Stimulated activated CD8-positive, alpha-beta memory T cell treated with anti-CD3 and anti-CD28 coated beads, Interleukin-4, amount 100 ng/mL, for 1 hour (primary cell): ENCODE measurements at places on chromosomes 4 and X.
A peak's percentile ranks its signal among the peaks of the same experiment; 100 is the strongest.

- no peak for DNase-seq
Measured at GRCh38 chr4:136032391-136032790, 1499.9 kb downstream of the PCDH18 start.

GRCh38 chrX:11702965-11703631, 37.4 kb upstream of the ARHGAP6 start:
- no peak for DNase-seq

DNA sequence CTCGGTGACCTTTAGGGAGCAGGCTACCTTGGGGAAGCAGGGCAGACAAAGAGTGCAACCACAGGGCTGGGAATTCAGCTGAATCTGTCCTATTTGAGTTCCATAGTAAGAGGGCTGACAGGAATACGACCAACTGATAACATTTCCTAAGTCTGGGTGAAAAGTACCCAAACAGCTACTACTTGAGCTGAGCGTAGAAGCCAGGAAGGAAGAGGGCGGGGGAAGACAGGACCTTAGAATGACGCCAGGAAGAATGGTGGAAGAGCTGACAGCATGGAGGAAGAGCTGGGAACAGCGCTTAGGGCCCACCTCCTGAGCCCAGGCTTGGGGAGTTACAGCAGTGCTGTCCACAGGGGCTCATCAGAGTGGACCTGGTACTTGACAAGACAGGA, 14.4 kb downstream of the MECP2 start:
- no peak for DNase-seq

GRCh38 chr4:87366521-87367162, 24.3 kb downstream of the HSD17B11 start:
- DNase-seq, result no peak

GRCh38 chr4:150867148-150867547, 147.9 kb downstream of the LRBA start:
- DNase-seq, result no peak

DNA sequence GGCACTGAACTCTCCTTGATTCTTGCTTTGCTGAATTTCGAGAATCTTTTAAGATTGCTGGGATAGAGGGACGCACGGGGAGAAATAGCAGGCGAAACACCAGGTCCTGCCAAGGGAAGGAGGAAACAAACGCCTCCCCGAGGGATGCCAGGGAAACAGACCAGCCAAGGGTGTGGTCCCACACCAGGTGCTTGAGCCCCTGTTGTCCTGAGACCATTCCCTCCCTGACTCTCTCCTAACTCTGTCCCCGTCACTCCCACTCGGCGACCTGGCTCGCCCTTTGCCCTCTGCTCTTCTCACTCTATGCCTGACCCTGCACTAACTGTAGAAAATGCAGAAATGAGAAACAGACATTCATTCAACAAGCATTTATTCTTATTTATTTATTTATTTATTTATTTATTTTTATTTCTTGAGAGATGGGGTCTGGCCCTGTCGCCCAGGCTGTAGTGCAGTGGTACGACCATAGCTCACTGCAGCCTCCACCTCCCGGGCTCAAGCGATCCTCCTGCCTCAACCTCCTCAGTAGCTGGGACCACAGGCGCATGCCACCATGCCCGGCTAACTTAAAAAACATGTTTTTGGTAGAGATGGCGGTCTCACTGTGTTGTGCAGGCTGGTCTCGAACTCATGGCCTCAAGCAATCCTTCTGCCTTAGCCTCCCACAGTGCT, 16.2 kb downstream of the CTAG1B start:
- DNase-seq, result no peak

DNA sequence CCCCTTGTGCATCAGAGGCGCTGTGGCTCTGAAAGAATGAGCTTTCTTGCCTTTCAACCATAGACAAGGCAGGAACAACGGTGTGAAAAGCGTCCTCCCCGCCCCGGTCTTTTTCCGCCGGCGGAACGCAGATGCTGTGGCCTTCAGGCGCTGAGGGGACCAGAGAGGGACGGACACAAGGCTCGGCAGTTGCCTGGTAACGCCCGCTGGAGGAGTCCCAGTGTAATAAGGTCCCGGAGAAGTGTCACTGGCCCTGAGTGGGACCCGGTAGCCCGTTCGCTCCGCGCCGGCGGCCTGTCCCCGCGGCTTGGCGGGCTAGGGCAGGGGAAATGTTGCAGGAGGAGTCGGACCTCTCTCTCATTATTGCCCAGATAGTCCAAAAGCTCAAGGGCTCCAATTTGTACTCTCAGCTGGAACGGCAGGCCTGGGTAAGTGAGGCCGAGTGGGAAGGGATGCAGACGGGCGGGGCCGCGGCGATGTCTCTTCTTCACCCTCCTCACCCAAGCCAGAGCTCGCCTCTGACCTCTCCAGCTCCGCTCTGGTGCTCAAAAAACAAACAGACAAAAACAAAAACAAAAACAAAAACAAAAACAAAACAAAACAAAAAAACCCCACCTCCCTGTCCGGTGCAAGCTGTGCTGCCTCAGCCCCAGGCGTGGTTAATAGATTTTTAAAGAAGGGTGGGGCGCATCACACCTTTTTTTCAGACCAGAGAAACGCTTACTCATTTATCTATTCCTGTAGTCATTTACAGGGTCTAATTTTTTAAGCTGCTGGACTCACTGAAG, at the start of gene TBC1D19:
Gene TBC1D19, plus strand, starts transcription at position 220 of the 788 bp plus-strand sequence. Its CDS starts 110 bp downstream, at position 330.
- DNase-seq, result peak; percentile 80

DNA sequence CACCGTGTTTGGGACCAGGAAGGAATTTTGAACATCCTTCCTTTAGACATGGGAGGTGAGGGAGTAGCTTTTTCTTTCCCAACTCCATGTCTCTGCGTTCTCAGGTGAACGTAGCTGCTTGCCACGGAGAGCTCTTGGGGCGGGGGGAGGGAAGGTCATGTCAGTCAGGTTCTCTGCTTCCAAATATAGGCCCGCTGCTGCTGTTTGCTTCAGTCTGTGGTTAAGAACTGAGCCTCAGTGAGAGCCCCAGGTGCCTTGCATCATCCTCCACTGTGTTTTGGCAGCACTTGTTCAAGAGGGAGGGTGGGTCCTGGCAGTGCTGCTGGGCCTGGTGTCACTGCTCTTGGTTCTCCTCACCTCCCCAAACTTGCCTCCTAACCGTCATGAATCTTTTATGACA, 46.5 kb downstream of the HADH start:
- no peak for DNase-seq

DNA sequence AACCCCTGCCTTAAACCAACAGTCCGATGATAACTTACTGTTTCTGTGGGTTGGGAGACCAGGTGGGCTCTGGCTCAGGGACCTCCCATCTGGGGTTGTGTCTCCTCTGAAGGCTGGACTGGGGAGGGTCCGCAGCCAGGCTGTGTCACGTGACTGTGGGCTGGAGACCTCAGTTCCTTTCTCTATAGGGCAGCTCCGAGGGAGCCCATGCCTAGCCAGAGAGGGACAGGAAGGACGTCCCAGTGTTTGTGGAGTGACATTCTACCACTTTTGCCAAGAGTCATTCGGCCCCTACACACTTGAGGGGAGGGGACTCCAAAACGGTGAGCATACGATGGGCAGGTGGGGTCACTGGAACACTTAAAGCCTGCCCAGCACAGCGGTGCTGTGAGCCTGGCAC, 4.5 kb downstream of the PCGF3 start:
- DNase-seq, result no peak

GRCh38 chr4:5054532-5054931, 3.3 kb downstream of the STK32B start:
- no peak for DNase-seq

DNA sequence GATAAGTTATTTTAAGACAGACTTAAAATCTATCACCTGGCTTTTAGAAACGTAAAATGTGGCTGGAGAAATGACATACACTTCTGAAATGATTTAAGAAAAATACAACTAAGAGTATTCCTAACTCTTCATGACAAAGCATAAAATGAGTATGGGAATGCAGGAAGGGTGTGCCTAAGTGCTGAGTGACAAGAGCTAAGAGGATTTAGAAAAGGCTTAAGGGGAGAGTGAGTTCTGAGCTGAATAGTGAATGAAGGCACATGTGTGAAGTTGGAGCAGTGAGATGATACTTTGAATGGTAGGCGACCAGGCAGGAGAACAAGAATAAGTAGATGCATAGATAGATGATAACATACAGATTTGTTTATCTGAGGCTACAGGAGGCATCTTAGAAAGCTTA, 458.3 kb upstream of the TENM3 start:
- DNase-seq, result no peak

GRCh38 chr4:173461170-173461569, 62.3 kb upstream of the SCRG1 start:
- no peak for DNase-seq

GRCh38 chrX:53184836-53185235, 40.2 kb downstream of the KDM5C start:
- no peak for DNase-seq

DNA sequence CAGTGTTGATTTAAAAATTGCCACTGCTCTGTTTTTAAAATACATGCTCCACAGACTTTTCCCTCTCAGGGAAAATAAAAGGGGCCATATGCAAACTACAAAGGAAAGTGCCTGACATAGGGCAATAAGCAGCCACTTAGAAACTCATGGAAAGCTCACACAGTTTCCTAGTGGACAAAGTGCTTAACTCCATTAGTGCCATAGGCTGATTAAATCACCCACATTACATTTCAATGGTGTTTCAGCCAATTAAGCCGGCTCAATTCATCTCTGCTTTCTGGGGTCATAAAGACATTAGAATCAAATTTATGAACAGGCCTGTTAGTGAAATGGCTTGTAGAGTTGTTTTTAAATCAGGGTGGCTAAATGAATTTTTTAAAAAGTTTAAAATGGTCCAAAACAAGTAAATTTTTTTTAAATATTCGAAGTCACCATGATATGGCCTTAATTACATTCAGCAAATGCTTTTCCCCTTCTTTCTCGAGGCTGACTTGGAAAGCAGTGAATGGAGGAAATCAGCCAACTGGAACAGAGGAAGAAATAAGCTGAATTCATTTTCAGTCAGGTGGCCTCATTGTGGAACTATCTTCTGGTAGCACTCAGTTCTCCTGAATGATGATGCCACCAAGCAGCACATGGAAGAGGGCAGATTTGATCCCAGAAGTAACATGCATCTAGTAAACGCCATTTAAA, 2305.1 kb upstream of the AGA start:
- DNase-seq, result no peak

DNA sequence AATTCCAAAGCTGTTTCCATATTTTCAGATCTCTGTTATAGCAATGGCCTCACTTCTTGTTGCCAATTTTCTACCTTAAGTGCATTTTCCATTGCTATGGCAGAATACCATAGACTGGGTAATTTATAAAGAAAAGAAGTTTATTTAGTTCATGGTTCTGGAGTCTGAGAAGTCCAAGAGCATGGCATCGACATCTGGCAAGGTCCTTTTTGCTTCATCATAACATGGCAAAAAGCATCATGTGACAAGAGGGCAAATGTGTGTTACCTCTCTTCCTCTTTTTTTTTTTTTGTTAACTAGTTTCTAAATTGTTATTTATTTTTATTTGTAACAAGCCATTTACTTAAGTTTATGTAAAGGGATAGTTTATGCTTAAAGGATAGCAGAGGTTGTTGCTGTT, 45.2 kb upstream of the SYTL5 start:
- DNase-seq, result no peak

DNA sequence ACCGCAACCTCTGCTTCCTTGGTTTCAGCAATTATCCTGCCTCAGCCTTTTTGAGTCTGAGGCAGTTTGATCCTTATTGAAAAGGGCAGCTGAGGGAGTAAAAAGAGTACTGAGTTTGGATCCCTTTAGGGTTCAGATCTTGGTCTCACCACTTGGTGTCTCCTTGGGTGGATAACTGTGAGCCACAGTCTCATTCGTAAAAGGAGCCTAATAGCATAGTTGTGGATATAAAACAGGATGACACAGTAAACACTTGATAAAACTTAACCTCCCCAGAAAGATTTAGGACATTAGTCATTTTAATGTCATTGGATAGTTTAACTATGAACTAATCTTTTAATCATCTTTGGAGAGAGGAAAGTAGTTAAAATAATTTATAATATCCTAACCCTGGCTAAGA, 173.0 kb downstream of the ANK2 start:
- no peak for DNase-seq

DNA sequence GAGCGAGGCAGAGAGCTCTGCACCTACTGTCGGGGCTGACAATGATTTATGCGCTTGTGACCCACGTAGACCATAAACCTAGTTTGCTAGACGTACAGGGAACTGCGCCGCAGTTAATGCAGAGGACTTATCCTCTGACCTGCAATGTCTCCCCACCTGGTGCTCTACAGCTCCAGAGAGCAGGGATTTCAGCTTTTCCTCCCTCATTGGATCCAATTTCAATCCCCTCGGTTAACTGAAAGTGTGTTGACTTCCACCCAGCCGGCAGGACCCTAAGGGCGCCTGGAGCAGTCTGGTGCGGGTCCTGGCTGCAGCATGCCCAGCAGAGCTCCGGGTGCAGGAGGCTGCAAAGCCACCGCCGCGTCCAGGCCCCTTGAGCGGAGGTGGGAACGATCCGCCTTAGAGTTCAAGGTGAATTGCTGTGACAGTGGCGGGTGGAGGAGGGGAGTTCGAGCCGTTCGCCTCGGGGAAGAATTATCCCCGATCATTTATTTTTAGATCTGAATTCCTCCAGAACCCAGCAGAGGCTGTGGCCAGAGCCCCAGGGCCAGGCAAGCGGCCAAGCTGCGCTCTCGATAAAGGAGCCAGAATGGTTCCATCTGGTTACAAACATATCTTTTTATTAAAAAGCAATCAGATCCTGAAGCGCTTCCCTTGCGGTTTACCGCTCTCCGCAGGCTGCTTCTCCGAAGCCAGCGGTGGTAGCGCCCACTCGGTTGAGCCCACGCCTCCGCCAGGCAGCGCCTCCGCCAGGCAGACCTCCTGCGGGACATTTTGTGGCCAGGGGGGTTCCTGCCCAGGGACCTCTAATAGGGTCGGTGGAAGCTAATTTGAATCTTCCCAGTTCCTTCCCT, 66.0 kb downstream of the FBXO8 start:
- DNase-seq, result no peak

DNA sequence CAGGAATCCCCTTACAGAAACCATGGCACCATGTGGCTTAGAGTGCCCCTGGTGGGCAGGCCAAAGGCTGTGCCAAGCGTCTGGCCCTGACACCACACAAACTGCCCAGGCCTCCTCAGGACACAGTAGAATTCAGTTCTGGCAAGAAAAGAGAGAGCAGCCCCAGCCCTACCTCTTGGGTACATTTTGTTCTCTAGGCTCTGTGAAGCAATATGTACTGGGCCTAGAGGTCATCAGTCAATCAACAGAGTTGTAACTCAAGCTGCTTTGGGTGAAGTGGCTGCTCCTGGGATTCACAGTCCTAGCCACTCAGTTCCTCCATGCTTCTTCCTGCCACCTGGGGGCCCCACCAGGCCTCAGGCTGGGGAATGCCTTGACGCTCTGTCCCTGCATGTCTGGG, 158.1 kb upstream of the MAMLD1 start:
- no peak for DNase-seq

- no peak for DNase-seq
Measured at GRCh38 chrX:56802921-56803849, 74.1 kb downstream of the NBDY start.

DNA sequence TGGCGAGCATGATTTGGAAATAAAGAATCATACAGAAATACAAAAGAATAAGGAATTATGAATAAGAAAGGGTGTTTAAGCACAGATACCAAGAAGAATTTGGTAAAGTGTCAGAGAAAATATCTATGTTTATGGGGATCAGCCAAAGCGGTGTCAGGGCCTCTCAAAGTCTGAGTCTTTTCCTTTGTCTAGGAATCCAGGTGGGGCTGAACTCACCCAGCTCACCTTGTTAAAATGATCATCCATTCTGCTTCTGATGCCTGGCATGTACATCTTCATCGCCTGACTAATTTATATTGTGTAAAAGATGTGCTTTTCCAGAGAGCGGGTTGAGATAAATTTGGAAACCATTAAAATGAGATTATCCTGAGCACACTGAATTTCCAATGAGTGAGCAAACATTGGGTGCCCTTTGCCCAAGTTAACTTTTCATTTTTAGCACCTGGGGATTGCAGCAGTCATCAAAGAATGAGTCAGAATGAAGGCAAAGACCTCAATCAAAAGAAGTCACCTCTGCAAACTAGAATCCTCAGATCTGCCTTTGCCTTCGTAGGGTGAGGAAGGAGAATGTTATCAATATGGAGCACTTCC, 141.9 kb upstream of the ANXA3 start:
- no peak for DNase-seq
